Smooth muscle cell of the brain vasculature (primary cell): ENCODE measurements at places on chromosomes 16 and 17.

DNA sequence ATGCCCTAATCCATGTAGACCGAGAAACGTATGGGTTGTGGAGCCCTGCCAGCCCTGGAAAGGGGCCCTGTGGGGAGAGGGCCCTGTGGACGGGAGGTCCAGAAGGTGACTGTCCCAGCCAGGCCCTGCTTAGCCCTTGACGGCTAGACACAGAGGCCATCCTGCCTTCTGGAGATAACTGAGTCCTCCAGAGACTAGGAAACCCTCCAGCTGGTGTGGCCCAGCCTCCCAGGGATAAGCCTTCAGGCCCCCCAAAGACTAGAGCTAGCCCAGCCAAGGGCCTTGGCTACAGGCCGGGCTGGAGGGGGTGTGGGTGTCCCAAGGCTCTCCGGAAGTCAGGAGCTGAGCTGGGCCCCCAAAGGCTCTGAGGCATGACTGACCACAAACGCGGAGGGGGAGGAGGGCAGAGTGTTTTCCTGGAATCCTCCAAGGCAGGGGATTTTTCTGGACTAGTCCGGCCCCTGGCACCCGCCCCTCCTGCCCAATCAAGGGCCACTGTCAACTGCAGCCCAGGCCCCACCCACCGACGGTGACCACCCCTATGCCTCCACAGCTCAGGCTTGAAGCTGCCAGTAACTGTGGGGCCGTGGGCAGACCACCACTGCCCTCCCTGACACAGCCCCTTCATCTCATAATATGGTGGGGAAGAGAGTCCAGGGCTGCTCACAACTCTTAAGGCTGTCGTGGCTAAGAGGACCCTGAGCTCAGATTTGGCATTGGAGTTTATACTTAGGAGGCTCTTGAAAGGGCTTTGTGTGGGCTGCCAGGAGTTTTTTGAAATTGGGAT is 885 bp upstream of the VASN start:
- no peak for DNase-seq

DNA sequence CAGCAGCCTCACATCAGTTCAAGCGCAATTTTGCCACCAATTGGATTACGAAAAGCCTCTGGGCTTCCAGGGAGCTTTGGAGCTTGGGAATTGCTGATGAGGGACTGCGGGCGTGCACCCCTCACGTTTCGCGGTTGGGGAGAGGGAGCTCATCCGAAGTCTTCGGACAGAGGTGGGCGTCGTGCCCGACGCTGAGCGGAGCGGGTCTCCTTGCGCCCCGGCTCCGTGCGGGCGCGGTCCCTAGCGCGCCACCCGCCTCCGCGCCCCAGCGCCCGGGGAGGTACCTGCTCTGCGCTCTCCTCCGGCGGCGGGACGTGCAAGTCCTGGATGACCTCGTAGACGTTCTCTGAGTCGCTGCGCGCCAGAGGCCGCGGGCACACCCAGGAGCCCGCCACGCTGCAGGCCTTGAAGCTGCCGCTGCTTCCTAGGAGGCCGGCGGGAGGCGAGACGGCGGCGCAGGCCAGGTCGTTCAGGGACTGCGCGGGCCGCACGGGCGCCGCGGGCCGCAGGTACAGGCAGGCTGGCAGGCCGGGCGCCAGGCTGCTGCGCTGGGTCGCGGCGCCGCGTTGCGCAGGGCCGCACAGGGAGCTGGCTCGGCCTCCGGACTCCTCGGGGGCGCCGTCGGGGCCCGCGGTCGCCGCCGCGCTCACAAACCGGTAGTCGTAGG is 3.2 kb downstream of the ARHGAP27 start:
- DNase-seq = no peak

DNA sequence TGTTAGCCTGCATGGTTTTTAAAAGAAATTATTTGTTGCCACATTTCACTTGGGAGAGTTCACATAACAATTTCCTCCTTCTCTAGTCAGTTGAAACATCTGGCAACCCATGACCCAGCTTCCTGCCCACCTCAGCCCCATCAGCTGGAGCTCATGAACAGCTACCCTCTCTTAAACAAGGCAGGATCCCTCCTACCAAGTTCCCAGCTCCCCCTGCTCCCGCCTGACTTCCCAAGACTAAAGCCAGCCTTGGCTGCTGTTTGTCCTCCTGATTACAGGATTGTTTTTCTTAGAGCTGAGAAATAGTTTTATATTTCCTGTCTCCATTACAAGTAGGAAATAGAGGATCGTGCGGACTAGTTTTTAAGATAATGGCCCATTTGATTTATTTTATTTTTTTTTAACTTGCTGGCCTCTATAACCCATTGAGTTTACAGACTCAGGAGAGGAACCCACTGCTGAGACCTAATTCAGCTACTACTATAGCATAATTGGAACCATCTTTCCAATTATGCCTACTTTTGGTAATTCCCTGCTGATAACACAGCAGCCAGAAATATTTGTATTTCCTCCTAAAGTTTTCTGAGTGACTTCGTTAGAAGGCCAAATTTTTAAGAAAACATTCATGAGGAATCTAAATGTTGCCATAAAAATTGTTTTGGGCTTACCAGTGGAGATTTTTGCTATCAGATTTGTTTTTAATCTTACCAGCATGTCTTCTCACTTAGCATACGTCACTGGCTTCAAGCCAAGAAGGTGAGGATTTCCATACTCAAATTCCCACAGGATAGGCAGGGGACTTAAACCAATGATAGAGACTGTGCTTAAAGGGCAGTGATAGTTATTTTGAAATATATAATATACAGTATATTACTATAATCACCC is 90.0 kb downstream of the ELAC2 start:
- DNase-seq = peak; percentile 28

- no peak for DNase-seq
Observed at GRCh38 chr17:80604009-80604669, 59.5 kb downstream of the RPTOR start.

DNA sequence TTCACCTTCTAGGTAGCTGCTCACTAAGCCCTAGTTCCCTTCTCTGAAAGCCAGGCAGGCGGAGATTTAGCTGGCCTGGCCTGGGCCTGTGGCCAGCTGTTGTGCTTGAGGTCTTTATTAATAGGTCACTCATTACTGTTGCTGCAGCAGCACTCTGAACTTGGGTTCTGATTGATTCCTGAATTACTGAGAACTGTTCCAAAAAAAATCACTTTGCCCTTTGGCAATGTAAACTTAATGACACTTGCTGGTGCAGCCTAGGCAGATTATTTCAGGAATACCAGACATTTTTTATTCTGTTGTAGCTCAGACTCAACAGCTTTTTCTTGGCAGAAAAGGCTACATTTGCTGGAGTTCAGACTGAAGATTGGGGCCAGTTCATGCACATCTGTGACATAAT is 2.7 kb downstream of the TOM1L1 start:
- DNase-seq = no peak

GRCh38 chr16:5447734-5448133 is 350.1 kb upstream of the EEF2KMT start:
- DNase-seq = no peak

- DNase-seq = no peak
Observed at GRCh38 chr17:61400717-61401388, 1.2 kb downstream of the TBX2 start.
